Stimulated activated CD8-positive, alpha-beta memory T cell treated with anti-CD3 and anti-CD28 coated beads, Interleukin-7, amount 100 ng/mL, for 1 hour (primary cell): ENCODE measurements at places on chromosomes 2 and 18.

- DNase-seq = no peak
These were observed 691 bp upstream of the THSD7B start for GRCh38 chr2:136764452-136765255.

- no peak for DNase-seq
These were observed 183.1 kb upstream of the ARL4C start for GRCh38 chr2:234679741-234680687.

GRCh38 chr2:129870685-129871241, 108.7 kb upstream of the RAB6C start:
- no peak for DNase-seq

- no peak for DNase-seq
These were observed 34.8 kb downstream of the ADNP2 start for GRCh38 chr18:80143881-80144280.

GRCh38 chr18:63646936-63647335, 2.9 kb upstream of the SERPINB4 start:
- DNase-seq = no peak

DNA sequence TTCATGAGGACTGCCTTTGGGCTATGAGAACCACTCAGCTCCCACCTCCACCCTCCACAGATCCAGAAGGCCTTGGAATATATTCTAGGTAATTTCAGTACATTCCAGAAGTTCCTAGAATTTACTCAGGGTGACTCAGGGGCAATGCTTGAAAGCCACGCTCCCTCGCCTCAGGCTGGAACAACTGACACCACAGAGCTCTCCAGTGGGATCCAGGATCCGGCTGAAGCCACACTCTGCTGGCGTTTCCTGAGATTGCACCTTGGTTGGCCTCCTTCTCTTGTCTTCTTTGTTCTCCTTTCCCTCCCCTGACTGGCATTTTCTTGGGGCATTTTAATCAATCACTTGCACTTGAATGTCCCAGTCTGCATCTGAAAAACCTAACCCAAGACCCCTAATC, 92.6 kb upstream of the KCNE4 start:
- no peak for DNase-seq

DNA sequence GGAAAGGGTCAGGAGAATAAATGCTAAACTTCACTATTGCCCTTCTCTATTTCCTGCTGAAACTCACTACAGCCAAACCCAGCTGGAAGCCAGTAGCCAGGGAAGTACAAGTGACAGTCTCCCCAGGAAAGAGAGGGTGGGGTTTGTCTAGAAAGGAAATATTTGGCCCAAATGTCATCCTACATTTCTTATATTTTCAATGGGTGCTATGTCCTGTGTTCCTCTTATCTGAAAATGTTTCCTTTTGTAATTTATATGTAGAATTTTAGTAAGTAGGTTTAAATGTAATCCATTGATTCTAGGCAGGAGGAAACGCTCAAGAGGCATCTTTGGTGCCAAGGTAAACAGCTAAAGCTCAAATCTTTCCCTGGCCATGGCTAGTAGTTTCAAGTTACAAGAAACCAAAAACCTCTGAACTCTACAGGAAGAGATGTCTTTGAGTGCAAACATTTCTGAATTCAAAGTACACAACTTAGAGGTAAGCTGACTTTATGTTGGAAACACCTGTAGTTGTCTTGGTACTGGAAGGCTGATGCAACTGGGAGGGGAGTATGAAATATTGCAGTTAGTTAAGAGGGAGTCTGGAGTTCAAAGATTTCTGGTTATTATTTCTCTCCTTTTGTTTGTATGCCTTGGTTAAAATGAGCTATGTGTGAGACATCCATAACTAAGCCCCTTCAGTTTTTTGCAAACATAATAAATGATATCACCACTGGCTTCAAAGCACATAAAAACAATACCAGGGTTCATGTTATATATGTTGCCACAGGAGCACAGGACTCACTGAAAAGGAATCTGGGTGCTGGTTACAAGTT, 356.1 kb upstream of the ZC3H15 start:
- no peak for DNase-seq

- DNase-seq = no peak
These were observed 72.0 kb upstream of the FSHR start for GRCh38 chr2:49226360-49226759.

DNA sequence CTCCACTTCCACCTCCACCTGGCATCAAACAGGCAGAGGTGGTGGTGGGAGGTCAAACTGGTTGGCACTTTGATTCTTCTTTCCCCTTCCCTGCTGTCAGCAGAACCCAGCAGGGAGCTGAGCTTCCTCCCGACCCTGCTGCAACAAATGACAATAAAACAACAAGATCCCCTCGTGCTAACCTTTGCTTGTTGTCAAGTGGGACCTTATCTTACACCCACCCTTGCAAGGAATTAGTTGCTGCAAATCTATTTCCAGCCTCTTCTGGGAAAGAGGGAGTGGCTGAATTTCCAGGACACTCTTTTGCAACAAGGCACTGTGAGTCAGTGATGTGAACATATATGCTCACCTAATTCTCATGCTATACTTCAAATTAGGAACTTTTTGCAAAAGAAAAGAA, 655.1 kb downstream of the DSC3 start:
- no peak for DNase-seq

DNA sequence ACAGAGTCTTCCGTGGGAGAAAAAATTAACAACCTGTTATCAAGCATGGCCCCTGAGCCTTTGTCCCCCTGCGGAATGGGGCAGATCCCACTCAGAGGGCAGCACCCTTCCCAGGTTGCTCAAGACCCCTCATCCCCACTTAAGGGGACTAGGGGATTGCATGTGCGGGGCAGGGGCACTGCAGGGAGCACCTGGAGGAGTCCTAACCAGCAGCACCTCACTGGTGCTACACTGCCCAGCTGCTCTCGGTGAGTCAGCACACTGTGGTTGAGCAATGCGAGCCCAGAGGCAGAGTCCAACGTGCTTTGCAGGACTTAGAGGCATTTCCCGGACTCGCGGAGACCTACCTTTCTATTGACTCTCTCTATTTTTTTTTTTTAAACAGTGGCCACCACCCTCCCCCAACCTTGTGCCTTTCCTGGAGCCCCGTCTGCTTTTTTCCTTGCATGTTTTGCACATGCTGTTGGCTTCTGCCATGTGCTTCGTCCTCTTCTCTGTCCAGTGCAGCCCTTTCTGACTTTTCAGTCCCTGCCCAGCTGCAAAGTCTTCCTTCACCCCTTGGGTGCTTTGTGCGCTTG, 74.0 kb downstream of the IL1R2 start:
- DNase-seq = no peak

- DNase-seq = no peak
These were observed 2.7 kb upstream of the TGIF1 start for GRCh38 chr18:3447068-3447894.

DNA sequence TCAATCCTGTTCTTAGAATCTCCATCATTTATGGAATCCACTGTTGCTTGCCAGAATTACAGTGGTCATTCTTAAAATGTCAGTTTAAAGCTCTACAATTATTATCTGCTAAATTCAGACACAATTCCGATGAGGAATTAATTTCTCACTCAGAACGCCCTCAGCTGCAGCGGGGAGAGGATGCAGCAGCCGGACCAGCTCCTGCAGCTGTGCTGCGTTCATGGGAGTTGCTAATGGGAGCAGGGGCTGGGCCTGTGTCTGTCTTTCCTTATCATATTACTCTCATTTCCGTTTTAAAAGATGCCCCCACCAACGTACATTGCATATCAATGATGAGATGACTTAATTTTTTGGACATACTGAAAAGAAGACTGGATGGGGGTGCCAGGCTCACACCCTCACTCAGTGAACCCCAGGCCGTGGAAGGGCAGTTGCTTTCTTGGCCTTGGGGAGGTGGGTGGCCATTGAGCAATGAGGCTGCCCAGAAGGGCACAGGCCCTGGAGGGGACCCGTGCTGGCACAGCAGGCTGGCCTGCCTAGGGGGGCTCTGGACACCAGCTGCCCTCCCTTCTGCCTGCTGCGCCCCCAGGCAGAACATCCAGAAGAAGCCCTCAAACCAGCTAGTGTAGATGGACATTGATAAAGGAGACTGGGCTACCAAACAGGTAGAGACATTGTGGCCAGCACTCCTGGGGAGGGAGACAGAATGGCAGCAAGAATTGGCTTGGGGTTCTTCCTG, 503.6 kb upstream of the MYT1L start:
- no peak for DNase-seq

- DNase-seq = no peak
These were observed 683 bp downstream of the MBOAT2 start for GRCh38 chr2:9002637-9003365.

- DNase-seq = no peak
These were observed 194.1 kb downstream of the SS18 start for GRCh38 chr18:25896178-25896780.

DNA sequence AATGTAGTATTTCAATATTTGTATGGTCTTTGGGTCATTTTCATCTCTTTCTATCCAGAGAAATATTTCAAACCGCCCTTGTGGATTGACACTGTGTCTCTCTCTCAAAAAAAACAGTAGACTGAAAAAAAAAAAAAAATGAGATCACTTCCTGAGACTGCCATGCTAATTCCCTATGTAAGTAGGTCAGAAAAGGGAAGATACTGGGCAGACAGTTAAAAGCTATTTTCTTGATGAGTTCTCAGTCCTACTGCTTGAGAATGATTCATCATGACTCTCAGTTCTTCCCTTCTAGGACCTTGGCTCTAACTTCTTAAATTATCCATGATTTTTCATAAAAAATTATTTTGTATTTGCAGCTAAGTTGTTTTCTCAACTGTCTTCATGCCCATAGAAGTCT, 672.3 kb upstream of the REG3G start:
- no peak for DNase-seq

DNA sequence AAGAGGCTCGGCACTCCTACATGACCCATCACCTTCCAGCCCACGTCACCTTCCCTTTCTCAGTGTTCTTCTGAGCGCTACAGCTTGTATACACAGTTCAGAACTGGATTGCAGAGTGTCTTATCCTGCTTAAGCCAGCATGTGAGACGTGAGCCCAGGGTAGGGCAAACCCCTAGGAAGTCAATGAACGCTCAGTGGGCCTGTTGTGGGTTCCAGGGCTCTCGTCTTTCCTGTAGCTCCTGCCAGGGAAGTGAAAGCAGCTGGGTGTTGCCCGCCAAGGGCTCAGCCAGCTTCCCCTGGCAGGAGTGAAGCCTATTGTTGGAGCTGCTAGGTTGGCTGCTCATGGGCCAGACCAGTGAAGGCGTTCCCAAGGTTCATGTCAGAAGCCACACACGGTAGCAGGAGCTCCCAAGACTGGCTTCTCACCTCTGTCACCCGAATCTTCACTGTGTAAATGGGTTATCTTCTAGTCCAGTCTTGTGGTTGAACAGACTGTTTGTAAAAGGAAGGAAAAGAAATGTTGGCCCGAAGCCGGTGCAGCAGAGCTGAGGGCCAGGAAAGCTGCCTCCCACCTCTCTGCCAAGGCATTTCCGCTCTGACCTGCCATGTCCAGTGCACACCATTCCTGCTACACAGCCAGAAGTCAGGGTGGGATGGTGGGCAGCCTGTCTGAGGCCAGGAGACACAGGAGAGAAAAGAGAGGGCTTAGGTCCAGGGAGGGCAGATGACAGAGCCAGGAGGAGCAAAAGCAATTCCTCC, 69.6 kb upstream of the RMDN2 start:
- no peak for DNase-seq

GRCh38 chr2:238916875-238917590, 69.1 kb downstream of the TWIST2 start:
- DNase-seq = no peak

DNA sequence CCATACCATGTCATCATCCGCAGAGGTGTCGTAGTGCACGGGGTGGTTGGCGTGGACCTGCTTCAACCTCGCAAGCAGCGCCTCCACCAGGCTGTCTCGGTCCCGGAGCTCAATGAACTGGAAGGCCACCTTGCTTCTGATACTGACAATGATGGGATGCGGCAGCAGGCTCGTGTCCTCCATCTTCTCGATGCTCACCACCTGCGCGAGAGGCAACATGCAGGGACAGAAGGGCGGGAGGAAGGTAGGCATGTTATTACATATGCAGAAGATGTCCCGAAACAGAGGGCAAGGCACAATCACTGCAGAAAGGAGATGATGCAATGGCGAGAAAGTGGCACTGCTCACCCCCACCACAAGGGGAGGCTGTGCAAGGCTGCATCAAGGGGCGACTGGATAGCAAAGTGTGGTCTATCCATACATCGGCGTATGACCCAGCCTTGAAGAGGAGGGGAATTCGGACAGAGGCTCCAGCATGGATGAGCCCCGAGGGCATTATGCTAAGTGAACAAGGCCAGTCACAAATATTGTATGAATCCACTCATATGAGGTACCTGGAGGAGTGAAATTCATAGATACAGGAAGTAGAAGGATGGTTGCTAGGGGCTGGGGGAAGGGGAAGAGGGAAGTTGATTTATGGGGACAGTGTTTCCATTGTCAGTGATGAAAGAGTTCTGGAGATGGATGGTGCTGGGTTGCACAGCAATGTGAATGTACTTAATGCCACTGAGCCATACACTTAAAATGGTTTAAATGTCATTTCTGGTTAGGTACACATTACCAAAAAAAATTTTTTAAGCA, 36.6 kb downstream of the RPL31 start:
- DNase-seq = no peak

DNA sequence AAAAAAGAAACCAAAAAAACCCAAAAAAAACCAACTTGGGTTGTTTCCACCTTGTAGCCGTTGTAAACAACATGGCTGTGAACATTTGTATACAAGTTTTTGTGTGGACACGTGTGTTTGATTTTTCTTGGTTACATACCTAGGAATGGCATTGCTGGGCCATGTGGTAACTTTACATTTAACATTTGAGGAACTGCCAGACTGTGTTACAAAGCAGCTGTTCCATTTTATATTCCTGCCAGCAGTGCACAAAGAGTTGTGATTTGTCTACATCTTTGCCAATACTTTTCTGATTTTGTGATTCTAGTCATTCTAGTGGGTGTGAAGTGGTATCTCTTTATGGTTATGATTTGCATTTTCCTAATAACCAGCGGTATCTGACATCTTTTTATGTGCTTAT, 22.5 kb downstream of the LPIN1 start:
- no peak for DNase-seq

GRCh38 chr2:72010647-72011369, 136.9 kb downstream of the CYP26B1 start:
- no peak for DNase-seq

DNA sequence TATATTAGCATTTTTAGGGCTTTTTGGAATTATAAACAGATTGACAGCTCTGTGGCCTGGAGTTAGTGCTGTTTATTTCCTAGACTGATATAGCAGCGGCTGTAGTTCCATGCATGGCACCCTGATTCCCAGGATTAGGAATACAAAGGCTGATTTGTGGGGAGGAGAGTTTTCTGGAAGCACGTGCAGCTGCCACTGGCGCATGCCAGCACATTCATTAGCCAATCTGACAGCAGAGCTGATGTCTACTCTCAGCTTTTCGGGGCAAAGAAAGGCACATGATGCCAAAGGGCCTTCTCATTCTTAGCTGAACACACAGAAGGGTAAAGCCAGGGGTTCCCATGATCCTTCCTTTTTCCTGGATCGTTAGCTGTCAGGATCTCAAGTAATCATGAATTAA, 45.7 kb upstream of the RAPH1 start:
- DNase-seq = no peak

GRCh38 chr18:2906704-2907549, 60.1 kb downstream of the EMILIN2 start:
- DNase-seq = no peak

DNA sequence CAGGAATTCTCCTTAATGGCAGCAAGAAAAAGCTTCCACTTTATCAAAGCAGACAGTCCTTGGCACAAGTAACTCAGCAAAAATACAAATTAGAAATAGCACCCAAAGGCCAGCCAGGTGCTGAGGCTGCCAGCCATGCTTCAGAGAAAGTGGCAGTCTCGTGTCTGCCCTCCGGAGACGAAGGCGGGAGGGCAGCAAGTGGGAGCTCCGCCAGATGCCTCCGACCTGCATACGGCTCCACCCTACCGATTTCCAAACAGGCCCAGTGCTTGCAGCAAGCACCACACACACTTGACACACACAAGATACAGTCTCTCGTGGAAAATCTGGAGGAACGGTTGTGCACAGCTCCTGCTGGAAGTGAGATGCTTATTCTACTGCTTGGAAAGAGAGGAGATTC, 134.9 kb upstream of the REV1 start:
- no peak for DNase-seq
